ENCODE measurements at places on chromosomes 3 and 15.

DNA sequence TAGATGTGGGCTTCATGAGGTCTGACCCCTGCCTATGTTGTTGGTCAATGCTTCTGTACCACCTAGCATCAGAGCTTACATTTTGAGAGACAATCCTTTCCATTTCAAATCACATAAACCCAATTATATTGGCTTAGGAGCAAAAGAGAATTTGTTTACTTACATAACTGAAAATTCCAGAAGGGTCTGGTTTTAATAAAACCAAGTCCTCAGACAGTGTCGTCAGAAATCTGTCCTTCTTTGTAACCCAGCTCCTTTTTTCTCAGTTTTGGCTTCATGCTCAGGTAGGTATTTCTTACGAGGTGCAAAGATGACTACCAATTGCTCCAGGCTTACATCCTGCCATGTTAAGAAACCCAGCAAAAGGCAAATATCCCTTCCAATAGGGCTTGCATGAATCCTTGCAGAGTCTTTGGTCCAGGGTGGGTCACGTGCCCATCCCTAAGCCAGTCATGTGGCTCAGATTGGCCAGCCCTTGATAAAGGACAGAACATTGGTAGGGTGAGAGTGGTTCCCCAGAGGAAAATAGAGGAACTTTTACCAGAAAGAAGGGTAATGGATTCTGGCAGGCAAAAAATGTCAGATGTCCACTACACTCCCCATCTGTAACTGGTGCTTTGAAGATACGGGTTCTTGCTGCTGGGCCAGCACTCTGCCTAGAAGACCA, 50.2 kb upstream of the VILL start:
- DNase-seq = no peak

GRCh38 chr3:169146866-169147237, 516.7 kb downstream of the MECOM start:
- no peak for DNase-seq

- DNase-seq = no peak
Measured at GRCh38 chr3:151538456-151539393, 77.9 kb upstream of the IGSF10 start.

DNA sequence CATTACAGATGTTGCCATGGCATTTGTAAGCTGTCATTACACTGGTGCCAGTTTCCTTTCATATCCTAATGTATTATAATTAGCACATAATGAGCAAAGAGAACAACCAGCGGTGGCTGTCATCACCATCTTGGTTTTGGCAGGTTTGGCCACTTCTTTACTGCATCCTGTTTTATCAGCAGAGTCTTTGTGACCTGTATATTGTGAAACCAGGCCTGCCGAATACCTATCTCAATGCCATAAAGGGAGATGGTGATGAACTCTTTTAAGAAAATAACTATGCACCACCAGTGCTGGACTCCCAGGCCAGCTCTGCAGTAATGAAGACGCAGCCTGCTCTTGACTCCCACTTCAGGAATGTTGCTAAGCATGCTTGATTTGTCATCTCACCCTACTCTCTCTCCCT, 458.1 kb upstream of the NR2F2 start:
- DNase-seq = no peak

- DNase-seq = no peak
Measured at GRCh38 chr3:154122912-154123559, 1.8 kb downstream of the ARHGEF26 start.

GRCh38 chr3:21888656-21889055, 137.6 kb upstream of the ZNF385D start:
- no peak for DNase-seq

DNA sequence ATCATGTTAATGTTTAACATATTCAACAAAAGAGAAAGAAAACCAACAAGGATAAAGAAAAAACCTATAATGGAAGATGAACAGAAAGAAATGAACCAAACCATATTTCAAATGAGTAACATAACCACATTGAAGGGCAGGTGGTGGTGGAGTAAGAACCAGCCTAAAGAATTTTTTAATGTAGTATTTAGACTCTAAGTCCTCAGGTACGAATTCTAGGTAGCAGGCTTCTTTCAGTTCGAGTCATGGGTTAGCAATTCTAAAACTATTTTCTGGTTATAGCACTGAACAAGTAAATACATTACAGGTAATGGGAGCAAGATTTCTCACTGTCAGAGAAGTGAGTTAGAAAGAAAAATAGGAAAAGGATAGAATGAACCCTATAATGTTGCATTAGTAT, 24.4 kb downstream of the DCBLD2 start:
- DNase-seq = no peak

- no peak for DNase-seq
Measured at GRCh38 chr15:96701877-96702276, 371.4 kb downstream of the NR2F2 start.

GRCh38 chr3:54891540-54891897, 36.3 kb downstream of the LRTM1 start:
- DNase-seq = no peak

Measured in CD4-positive, alpha-beta T cell treated with Interleukin-10 for 1 hour (primary cell).